Stimulated activated CD4-positive, alpha-beta T cell treated with anti-CD3 and anti-CD28 coated beads, Interleukin-15, amount 100 ng/mL, for 1 hour (primary cell): ENCODE measurements at places on chromosomes 5 and 9.

DNA sequence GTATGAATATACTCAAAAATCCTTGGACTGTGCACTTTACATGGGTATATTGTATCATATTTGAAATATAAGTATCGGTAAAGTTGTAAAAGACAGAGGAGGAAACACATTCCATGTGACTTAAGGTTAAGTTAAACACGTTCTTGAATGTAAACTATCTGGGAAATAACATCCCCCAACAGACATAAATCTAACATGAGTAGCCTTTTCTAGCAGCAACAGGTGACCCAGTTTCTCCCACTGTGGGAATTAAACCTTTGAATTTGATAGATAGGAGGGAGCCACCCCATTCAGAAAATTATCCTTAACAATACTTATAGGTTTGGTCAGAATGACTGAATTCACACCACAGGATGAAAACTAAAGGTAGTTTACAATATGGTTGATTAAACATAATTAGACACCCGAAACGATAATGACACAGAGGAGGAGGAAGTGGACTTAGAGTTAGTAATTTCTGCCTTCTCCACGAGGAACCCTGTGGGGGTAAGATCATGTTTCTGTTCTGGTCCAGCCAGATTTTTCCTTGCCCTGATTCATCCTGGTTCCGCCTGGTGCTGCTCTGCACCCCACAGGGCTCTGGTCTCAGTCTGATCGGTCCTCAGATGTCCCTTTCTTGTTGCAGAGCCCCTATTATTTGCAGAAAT lies 84.6 kb upstream of the DNAH5 start:
- DNase-seq = no peak

DNA sequence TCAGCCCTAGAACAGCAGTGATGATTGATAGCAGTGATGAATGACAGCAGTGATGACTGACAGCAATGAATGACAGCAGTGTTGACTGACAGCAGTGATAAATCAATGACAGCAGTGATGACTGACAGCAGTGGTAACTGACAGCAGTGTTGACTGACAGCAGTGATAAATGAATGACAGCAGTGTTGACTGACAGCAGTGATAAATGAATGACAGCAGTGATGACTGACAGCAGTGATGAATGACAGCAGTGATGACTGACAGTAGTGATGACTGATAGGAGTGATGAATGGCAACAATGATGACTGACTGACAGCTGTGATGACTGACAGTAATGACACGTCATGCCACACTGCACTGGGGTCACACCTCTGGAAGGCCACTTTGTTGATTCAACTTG lies 106.8 kb downstream of the ENTREP1 start:
- DNase-seq = no peak

GRCh38 chr9:108087781-108088180 lies 598.2 kb upstream of the KLF4 start:
- DNase-seq = no peak

DNA sequence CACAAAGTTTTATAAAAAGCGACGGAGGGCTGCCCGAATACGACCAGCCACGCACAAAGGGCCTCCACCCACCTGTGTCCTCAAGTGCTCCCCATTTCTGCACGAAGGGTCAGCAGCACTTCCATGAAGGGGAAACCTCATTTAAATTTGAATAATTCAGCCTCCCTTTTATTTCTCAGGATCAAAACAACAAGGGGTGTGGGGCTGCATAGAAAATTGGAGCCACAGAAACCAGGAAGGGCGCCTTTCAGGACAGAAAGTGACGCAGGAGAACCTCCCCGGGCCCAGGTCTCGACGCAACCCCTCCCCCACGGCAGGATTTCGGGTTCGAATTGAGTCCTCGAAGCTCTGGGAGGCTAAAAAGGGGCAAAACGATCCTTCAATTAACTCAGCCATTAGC lies 2.1 kb downstream of the NRARP start:
- DNase-seq = no peak

- no peak for DNase-seq
These were observed 1587.6 kb upstream of the C9orf72 start for GRCh38 chr9:29160763-29161353.

DNA sequence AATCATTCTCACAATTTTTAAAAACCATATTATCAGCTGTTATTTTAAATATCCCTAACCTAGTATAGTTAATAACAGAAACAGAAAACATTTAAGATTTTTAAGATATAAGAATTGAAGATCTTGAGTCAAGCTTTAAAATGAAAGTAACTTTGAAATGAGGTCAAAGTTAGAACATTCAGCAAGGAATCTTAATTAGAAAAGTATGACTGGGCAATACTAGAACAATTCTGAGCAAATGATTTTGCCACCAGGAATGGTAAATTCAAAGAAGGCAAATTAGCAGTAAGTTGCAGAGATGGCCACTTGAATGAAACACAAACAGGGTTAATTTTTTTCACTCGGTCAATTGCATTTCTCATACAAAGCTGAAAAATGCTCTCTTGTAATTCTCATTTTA lies 117.9 kb downstream of the NXNL2 start:
- DNase-seq = no peak

- DNase-seq = no peak
These were observed 989.6 kb upstream of the ARRDC3 start for GRCh38 chr5:92372766-92373165.

DNA sequence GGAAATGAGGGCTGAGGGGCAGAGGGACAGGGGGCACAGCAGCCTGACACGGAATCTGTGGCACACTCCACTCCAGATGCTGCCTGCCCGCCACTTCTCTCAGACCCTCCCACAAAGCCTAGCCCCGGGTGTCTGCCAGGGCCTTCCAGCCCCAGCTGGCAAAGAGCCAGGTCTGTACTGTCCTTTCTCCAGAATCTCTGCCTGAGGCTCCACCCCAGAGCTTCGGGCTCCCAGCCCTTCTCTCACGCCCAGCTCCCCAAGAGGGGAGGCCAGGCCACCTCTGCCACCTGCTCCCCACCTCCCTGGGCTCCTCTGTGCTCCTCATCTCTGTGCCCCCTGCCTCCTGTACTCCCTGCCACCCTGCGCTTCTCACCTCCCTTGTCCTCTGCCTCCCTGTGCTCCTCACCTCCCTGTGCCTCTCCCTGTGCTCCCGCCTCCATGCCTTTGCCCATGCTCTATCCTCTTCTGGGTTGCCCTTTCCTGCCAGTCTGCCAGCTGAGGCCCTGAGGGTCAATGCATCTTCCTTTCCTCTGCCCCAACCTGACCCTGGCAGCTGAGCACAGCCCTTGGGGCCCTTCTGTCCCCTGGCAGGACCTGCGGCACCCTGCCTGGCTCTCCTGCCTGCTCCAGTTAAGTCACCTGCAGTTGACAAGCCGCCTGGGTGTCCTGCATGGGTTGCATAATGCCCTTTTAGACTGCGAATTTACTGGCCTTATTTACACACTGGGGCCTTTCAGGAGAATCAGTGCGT lies 36.4 kb downstream of the RASGEF1C start:
- DNase-seq = no peak

GRCh38 chr5:178298283-178298807 lies 65.7 kb upstream of the PHYKPL start:
- no peak for DNase-seq

DNA sequence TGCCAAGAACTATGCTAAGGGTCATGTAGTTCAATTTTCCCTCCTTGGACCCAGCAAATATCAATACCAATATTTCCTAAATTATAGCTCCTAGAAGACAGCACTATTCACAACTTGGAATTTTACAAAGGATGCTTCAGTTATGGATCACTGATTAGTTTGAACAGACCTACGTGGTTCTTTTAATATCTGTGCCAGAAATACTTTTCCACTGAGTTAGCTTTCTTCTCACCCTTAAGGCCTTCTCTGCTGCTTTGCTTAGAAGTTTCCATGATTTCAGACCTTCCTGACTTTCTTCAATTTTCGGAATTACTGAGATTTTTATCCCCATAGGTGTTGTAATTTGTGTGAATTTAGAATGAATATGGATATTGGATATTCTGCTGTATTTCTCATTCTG lies 380.4 kb downstream of the PSAT1 start:
- DNase-seq = no peak

DNA sequence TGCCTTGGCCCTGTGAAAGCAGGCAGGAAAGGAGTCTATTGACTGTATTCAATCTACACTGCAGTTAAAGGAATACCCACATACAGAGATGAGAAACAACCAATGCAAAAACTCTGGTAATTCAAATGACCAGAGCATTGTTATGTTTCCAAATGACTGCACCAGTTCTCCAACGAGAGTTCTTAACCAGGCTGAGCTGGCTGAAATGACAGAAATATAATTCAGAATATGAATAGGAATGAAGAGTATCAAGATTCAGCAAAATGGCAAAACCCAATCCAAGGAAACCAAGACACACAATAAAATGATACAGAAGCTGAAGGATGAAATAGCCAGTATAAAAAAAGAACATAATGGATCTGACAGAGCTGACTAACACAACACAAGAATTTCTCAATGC lies 119.1 kb downstream of the HTR4 start:
- DNase-seq = no peak

- no peak for DNase-seq
These were observed 393.1 kb upstream of the ARRDC3 start for GRCh38 chr5:91776249-91776648.

DNA sequence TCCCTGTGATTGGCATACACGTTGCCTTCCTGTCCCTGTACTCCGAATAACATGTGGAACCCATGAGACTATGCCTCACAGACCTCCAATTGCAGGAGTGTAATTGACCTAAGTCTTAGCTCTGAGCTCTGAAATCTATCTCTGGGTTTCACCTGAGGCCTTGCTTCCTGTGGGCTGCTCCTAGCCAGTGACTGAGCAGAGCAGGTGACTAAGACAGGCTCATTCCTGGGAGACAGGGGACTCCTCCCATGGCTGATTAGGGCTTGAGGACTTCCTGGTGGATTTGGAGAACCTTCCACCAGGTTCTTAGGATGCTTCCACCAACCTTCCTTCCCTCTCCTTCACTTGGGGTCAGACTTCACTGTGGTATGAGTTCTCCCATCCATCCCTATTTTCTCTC lies 22.3 kb upstream of the MIER3 start:
- DNase-seq = no peak

DNA sequence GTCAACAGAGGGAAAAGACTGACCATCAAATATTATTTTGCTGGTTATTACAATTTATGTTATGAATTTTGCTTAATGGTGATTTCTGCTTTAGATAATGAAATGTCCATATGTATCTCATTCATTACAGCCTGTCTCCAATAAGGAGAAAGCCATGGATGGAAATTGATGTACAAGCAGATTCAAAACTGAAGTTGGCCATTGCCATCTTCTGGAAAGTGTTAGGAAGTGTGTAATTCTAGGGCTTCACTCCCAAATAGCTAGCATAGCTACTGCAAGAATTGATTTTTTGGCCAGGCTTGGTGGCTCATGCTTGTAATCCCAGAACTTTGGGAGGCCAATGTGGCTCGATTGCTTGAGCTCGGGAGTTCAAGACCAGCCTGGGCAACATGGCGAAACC lies 45.8 kb downstream of the DYNC2I2 start:
- DNase-seq = no peak

DNA sequence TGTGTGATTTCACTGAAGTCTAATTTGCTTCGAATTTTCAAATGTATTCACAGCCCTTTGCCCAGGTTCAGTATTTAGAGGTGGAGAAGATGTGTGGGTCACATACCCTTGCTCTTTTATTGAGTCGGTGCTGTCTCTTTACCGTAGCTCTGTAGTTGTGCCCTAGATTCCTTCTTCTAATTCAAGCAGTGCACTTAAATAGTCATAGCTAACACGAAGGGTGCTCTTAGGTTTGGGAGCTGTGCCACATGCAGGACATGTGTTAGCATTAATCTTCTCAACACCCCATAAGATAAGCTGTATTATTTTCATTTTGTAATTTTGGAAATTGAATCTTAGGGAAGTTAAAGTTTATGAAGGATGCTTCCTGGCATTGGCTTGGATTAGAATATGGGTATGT lies 293.3 kb downstream of the MAST4 start:
- no peak for DNase-seq

DNA sequence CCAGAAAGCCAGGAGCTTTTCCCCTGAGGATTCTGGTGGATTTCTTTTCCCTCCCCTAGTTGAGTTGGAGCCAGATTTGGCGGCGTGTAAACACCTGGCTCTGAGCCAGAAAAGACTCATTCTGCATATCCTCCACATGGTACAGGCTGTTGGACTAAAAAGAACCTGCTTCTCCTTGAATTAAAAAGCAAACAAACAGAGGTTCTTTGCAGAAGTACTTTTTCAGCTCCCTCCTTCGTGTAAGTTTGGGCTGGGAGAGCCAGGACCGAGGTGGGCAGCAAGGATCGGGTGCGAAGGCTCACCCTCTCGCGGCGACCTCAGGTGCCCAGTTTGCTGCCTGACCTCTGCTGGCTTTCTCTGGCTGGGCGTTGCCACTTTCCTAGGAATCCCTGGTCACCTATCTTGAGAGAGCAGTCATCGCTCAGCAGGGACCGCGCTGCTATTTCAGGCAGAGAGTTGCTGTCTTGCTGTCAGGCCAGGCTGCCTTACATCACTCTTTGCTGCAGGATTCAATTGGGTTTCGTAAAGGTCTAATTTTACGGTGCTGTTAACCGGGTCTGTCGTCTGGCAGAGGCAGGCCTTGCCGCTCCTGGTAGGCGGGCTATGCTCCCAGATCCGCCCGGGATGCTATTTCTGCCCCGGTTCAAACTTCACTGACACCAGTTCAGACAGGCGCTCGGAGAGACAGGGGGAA lies 3.2 kb downstream of the PAPPA start:
- DNase-seq = no peak

DNA sequence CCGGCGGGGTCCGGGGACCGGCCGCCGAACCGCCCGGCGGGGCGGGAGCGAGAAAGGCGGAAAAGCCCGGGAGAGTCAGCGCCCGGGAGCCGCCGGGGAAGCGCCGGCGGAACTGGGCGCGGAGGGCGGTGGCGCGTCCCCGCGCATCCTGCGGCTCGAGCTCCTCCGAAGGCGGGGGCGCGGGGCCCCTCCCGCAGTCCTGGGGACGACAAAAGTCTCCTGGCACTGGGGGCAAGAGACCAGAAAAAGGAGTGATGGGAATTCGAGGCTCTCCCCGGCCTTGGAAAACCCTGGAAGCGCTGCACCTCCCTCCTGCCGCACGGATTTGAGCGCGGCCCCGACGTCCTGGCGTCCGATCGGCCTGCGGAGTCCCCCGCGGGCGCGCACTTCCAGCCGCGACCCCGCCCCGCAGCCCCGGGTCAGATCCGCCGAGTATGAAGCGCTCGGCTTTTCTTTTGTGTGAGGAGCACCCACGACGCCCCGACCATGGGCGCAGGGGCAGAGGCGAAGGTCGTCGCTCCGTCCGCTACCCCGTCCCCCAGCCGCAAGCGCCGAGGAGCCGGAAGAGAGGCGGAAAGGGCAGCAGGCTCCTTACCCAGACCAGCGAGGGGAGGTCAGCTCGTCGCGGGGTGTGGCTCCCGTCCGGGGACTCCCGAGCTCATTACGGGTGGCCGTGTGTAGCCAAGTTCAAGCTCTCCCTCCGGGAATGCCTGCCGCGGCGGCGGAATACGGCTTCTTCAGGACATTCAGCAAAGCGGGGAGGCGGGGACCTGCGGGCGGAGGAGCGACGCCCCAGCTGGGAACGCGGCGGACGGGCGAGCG lies at the start of gene EPB41L4A:
TSS of gene EPB41L4A (minus strand) at position 114 of the 822 bp plus-strand sequence. CDS start 238 bp downstream, outside the sequence.
- no peak for DNase-seq

- DNase-seq = no peak
These were observed 639.4 kb downstream of the PDE4D start for GRCh38 chr5:59254055-59254687.
